Fibroblast of lung (primary cell): ENCODE measurements at places on chromosomes 12 and 14.

DNA sequence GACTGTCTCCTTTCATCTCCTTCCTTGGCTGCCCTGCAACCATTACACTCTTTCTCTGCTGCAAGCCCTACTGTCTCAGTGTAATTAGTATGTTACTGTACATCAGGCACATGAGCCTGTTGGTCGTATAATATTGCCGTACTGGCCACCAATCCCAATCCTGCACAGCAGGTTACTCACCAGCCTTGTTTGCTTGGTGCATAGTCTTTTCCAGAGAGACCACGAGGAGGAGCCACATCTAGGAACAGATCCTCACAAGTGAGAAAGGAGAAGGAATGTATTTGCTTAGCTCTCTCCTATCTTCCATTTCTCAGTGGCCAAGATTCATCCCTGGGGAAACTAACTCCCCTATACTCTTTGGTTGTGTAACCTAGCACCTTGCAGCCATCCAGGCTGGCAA, 33.0 kb upstream of the BICDL1 start:
- no peak for DNase-seq

DNA sequence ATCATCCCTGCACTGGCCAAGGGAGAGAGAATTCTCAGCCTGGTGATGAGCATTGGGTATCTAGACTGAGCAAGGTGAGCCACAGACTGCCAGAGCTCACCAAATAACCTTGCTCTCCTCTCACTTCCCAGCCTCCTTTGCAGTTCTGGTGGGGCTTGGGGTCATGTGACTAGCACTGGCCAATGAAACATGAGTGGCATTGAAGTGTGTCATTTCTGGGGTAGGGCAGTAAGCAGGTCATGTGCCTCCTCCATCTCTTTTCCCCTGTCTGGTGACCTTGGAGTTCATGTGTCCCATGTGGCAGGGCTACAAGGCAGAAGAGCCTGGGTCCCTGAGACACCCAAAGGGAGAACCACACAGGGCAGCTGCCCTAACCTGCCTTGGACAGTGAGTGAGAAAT, 3.6 kb upstream of the KRT72 start:
- no peak for DNase-seq

GRCh38 chr12:127025545-127025944, 1241.4 kb upstream of the TMEM132C start:
- DNase-seq: no peak

DNA sequence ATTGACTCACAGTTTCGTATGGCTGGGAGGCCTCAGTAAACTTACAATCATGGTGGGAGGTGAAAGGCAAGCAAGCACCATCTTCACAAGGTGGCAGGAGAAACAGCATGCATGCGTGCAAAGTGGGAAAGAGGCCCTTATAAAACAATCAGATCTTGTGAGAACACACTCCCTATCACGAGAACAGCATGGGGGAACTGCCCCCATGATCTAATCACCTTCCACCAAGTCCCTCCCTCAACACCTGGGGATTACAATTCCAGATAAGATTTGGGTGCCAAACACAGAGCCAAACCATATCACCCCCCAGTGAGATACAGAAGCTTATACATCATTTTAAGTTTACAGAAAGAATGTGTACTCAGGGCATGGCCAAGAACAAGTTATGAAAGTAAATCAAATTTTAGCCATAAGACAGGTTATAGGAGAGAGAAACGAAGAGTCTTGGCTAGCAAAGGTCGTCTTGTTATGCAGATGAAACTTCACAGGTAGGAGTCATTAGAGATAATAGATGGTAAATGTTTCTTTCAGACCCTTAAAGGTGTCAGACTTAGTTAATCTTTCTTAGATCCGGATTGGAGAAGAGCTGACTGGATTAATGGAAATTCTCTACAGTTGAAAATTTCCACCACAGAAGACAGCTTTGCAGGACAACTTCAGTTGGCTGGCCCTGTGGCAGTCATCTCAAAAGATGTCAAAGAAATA, 79.8 kb upstream of the SEL1L start:
- no peak for DNase-seq

DNA sequence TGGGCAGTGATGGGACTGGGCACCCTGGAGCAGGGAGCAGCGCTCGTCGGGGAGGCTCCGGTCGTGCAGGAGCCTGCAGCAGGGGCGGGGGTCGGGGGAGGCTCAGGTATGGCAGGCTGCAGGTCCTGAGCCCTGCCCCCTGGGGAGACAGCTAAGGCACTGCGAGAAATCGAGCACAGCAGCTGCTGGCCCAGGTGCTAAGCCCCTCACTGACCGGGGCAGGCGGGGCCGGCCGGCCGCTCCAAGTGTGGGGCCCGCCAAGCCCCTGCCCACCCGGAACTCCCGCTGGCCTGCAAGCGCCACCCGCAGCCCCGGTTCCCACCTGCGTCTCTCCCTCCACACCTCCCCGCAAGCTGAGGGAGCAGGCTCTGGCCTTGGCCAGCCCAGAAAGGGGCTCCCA, 326.8 kb upstream of the TMTC1 start:
- no peak for DNase-seq

DNA sequence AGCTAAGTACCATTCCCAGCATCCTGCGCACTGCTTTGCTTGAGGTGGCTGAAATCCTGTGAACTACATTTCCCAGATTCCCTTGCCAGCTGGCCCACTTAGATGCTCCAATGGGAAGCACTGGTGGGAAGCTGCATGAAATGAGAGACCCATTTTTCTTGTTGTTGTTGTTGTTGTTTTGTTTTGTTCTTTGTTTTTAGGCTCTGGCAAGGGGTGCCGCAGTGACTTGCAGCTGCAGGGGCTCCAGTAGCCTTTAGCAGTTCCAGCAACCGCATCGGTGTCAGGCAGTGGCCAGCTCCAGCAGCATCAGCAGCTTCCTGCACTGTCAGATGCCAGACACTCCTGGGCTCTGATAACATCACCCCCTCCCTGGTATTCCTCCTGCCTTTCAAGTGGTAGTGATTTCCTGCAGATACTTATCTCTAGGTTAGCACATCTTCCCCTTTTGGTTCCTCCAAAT, 8.8 kb upstream of the EGLN3 start:
- DNase-seq: no peak
